Parietal lobe (tissue), 2 donors: ENCODE measurements at places on chromosomes 12 and 14. TPM values are rescaled to one million over a fixed set of nuclear protein-coding genes. Genes with fewer than 3 reads are reported as not detected.

Gene NR2C1
- 84.2 TPM for total RNA-seq

Gene RAPGEF3
- total RNA-seq = 17.5 TPM

Gene FOXA1
- total RNA-seq = not detected

Gene TMEM253
- total RNA-seq = not detected

Gene KLHL33
- total RNA-seq = under 0.01 TPM

Gene EML1
- total RNA-seq = 200 TPM

Gene IL31
- total RNA-seq = not detected
